NCI-H2081 (cell line): ENCODE measurements at places on chromosomes 3 and 15.
A peak's percentile ranks its signal among the peaks of the same experiment; 100 is the strongest.

GRCh38 chr3:184160456-184160855, 5.3 kb downstream of the DVL3 start:
- peak; percentile 27 for DNase-seq

GRCh38 chr15:62835351-62835750, 207.2 kb upstream of the TPM1 start:
- DNase-seq: no peak

DNA sequence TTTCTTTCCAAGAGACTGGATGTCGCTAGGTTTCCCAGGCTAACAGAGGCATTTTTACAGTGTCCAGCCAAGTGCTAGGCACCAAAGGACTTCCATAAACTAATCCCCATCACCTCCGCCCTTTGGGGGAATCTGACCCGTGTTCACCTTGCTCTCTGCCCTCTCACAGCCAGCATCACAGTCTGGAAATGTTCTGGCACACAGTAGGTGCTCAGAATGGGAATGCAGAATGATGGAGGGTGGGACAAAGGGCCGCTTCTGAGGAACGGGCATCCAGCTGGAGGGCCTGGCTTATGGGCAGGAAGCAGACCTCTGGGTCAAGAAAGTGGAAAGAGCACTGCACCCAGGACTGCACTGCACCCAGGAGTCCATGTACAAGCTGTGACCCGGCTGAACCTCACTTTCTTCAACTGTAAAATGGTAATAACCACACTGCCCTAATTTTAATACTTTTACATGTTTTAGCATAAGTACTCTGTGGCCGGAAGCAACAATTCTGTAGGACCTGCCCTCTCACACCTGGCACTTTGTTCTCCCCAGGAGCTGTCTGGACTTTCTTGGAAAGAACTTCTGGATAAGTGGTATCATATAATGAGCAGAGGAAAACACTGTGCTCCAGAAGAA, 901 bp upstream of the NMB start:
- DNase-seq: no peak

GRCh38 chr15:94294556-94294955, 63.2 kb downstream of the MCTP2 start:
- no peak for DNase-seq

GRCh38 chr3:131549340-131549739, 46.6 kb upstream of the MRPL3 start:
- peak; percentile 7 for DNase-seq

- DNase-seq: no peak
These were observed 67.4 kb downstream of the XXYLT1 start for GRCh38 chr3:195203606-195204005.

GRCh38 chr3:69764861-69765260, 25.6 kb downstream of the MITF start:
- no peak for DNase-seq

DNA sequence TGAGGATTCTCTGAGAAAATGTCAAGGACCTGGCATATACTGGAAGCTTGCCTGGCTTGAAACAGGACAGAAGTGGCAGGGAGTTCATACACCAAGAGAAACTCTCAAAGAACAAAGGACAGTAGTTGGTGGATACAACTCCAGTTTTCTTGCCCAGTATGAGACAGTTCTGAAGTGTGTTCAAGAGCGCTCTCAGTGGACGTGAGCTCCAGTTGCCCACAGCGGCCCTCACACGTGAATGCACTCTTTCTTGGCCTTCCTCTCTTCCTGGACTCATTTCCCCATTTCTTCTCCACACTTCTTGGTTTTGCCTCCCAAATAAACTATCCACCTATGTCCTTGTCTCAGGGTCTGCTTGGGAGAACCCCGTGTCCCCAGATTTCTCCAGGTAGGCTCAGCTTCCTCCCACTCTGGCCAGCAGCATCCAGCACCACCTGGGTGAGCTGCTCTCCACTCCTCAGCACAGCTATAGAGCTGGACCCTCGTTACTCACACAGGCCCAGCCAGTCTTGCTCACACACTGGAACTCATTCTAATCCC, 54.5 kb downstream of the DCLK3 start:
- DNase-seq: no peak

GRCh38 chr3:69936266-69936665, 63.3 kb upstream of the SAMMSON start:
- no peak for DNase-seq
